Activated CD4-positive, alpha-beta T cell treated with anti-CD3 and anti-CD28 coated beads, Interleukin-2, amount 50 U/mL, for 24 hours (primary cell): ENCODE measurements at places on chromosomes 13 and 19.

DNA sequence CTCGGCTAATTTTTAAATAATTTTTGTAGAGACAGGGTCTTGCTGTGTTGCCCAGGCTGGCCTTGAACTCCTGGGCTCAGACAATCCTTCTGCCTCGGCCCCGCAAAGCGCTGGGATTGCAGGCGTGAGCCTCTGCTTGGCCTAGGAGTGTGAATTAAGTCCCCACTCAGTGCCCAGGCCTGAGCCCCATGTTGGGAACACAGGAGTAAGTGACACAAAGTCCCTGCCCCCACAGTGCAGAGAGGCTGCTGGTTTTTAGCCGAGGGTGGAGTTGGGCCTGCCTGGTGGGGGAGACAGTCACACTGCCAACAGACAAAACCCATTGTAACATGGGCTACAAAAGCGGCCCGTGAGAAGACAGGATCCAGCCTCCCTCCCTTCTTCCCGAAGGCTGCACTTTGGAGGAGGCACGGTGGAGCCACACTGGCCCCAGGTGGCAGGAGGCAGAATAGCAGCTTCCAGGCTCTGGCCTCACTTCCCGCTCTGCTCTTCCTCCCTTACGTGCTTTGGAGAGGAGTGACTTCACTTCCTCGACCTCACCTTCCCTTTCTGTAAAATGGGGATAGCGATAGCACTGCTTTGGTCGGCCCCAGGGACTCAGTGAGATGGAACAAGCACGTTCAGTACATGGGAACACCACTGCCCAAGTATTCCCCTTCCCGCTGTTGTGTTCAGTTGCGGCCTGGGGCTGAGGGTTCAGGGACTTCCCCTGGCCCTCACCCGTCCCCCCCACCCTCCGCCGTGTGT is 15.2 kb upstream of the EHD2 start:
- peak; percentile 44 for DNase-seq

GRCh38 chr19:33558151-33558550 is 36.6 kb upstream of the PEPD start:
- no peak for DNase-seq

- no peak for DNase-seq
These were observed 12.6 kb upstream of the URAD start for GRCh38 chr13:28001049-28001448.

DNA sequence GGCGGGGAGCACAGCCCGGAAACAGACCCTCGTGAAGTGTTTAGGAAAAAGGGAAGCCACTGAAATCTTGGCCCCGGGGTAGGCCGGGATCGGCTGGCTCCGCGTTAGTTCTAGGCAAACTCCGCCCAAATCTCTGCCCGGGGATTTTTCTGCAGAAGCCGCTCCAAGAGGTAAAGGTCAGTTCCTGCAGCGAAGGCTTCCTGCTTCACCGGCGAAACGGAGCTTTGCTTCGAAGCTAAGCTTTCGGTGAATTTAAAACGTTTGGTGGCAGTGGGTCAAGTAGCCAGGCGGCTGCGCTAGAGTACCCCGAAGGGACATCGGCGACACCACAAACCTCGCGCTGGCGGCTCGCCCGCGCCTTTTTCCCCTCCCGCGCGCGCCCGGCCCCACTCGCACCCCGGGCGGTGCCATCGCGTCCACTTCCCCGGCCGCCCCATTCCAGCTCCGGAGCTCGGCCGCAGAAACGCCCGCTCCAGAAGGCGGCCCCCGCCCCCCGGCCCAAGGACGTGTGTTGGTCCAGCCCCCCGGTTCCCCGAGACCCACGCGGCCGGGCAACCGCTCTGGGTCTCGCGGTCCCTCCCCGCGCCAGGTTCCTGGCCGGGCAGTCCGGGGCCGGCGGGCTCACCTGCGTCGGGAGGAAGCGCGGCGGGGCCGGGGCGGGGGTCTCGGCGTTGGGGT is 441 bp downstream of the GJB2 start:
- no peak for DNase-seq

GRCh38 chr13:87677496-87678371 is 6.6 kb downstream of the SLITRK5 start:
- DNase-seq: no peak

GRCh38 chr13:98885600-98885999 is 92.3 kb downstream of the DOCK9 start:
- DNase-seq: no peak

GRCh38 chr19:48608798-48609263 is 2.3 kb downstream of the SPACA4 start:
- no peak for DNase-seq

GRCh38 chr19:50877338-50877737 is 4.1 kb downstream of the KLK2 start:
- no peak for DNase-seq

GRCh38 chr19:8261347-8261746 is 46.8 kb downstream of the CD320 start:
- DNase-seq: no peak

DNA sequence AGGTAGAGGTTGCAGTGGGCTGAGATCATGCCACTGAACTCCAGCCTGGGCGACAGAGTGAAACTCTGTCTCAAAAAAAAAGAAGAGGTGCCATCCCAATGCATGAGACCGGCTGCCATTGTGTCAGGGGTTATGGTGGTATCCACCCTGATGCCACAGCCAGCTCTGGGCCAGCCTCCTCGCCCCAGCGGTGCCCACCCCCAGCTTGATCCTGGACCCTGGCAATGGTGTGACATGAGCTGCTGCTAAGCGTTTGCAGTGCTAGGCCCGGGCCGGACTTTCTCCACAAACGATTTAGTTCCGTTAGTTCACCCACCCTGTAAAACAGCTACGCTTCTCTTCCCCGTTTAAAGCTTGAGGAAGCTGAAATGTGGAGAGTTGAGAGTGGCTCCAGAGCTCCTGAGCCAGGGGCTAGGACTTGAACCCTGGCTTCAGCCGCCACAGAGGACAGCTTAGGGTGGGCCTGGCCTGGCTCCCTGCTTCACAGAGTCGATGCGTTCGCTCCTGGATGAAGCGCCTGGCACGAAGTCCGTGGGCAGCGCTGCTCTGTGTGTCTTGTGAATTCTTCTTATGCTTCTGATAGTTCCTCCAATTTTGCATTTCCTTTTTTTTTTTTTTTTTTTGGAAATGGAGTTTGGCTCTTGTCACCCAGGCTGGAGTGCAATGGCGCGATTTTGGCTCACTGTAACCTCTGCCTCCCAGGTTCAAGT is 25.5 kb downstream of the NKPD1 start:
- DNase-seq: no peak

GRCh38 chr19:53660584-53660983 is 28.8 kb downstream of the DPRX start:
- DNase-seq: no peak

GRCh38 chr13:51118809-51119431 is 7.8 kb upstream of the C13orf42 start:
- DNase-seq: no peak

DNA sequence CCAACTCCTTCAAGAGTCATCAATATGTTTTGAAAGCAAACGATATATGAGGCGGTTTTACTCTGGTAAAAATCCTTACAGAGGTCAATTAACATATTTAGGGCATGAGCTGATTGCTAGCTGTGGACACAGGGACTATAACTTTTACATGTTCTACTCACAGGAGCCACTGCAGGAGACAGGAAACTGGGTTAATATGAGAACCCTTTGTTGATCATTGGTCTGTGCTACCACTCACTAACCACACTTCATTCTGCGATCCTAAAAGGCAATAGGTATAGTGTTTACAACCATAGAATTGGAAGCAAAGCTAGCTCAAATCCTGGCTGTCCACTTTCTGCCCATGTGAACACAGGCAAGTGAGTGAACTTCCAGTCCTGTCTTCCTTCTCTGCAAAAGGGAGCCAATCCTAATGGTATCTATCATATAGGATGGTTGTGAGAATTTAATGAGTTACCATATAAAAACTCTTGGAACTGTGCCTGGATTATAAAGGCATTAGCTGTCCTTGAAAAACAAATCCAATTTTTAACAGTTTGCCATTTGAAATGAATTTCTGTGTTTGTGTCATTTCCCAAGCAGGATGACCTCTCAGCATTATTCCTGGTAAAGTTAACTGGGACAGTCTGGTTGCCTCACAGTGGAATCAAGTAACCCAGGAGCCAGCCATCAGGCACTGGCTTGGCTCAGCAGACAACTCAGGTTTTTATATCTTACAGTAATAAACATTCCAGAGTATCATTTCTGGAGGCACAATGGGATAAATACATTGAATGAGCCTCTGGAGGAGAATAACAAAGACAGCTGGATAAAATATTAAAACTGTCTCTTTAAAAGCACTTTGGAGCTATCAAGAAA is 29.8 kb upstream of the RAP2A start:
- no peak for DNase-seq

- peak; percentile 35 for DNase-seq
These were observed at the start of gene SLC25A23 for GRCh38 chr19:6459262-6460098. Gene SLC25A23 (minus strand): TSS chr19:6459792. CDS start chr19:6459628, 164 bp downstream.

DNA sequence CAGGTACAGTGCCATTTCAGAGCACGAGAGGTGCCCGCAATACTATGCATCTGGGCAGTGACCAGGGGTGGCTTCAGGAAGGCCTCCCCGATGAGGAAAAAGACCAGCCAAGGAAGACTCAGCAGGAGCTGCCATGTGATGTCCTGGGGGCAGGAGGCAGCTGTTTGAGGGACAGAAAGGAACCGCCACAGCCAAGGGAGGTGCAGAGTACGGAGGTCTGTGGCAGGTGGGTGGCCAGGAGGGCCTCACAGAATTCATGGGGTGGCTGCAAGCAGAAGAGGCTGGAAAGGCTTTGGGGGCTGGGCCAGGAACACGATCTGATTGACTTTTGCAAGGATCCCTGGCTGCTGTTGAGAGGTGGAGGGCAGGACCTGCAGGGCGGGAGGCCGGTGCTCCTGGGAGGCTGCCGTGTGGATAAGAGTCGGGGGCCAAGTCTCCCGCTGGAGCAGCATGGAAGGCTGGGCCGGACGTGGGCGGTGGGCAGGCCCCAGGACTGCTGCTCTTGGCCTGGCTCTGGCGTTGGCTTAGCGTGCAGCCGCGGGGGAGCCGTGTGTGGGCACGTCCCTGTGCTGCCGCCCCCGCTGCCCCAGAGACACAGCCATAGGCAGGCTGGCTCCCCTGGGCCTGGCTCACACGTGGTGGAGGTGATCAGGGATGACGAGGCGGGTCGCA is 29.1 kb downstream of the CEBPA start:
- DNase-seq: no peak

DNA sequence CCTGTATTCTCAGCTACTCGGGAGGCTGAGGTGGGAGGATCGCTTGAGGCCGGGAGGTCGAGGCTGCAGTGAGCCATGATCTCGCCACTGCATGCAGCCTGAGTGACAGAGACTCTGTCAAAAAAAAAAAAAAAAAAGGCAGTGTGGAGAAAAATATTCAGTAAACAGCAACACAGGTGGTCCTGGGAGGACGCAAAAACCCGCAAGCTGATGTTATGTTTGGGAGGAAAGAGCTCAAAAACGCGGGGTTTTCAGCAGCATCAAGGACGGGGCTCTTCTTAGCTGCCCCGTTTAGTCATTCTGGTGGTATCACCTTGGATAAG is 599 bp upstream of the ZNF784 start:
- DNase-seq: no peak

GRCh38 chr13:112740502-112741131 is 50.8 kb downstream of the ATP11A start:
- no peak for DNase-seq

DNA sequence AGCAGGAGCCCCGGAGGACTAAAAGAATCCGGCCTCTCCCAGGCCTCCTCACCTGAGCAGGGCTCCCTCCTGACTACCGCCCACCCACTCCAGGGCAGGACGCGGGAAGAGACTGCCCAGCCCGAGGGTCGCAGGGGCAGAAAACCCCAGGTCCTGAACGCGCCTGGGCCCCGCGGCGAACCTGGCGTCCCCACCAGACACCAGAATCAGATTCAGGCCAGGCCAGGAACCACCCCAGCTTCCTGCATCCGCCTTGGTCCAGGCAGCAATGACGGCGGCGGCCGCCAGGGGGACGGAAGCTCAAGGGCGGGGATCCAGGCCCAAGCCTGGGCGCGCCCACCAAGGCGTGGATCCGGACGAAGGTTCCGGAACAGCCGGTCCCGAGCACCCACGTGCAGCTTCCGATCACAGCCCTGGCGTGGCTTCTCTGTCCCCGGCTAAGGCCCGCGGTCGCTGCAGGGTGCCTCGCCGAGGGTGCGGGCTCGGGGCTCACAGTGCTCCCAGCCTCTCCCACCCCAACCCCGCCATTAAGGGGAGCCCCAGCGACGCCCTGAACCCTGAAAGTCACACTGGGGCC is 3.6 kb downstream of the LGALS7 start:
- DNase-seq: peak; percentile 71
